ENCODE measurements at places on chromosomes 5 and 9.

DNA sequence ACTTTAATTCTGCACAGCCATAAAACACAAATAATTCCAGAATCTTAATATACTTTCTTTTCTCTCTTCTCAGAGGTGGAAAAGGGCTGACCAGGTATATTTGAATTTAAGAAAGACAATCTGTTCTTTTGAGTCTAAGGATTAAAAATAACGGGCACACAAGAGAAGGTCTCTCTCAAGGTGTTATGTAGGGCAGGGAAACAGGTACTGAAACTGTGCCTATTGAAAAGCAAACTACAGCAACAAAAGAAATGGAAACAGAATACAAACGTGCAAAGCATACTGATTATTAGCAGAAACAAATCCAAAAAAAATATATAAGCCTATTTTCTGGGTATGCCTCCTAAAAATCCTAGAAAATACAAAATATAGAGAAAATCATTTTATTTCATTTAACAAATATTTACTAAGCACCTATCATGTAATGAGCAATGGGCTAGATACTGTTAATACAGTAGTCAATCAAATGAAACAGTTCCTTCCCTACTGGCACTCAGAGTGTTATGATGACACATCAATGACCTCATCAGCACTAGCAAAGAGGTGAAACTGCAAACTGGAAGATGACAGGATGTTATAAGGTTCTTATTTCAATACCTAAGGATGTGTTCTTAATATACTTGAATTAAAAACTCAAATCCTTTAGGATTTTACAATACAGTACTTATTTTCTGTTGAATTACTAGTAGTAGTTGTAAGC, 87.7 kb downstream of the AUH start:
- peak; percentile 81 for DNase-seq

GRCh38 chr9:136587944-136588662, 42.3 kb upstream of the NOTCH1 start:
- no peak for DNase-seq

DNA sequence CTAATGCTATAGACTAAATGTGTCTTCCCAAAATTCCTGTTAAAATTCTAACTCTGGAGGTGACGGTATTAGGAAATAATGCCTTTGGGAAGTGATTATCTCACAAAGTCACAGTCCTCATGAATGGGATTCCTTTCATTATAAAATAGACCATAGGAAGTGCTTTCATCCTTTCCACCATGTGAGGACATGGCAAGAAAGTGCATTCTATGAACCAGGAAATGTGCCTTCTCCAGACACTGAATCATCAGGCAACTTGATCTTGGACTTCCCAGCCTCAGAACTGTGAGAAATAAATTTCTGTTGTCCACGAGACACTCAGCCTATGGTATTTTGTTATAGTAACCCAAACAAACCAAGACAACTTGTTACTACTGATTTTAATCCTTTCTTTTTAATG, 582.4 kb upstream of the C9orf72 start:
- DNase-seq = no peak

GRCh38 chr9:127011772-127012171, 97.2 kb downstream of the RALGPS1 start:
- DNase-seq = no peak

DNA sequence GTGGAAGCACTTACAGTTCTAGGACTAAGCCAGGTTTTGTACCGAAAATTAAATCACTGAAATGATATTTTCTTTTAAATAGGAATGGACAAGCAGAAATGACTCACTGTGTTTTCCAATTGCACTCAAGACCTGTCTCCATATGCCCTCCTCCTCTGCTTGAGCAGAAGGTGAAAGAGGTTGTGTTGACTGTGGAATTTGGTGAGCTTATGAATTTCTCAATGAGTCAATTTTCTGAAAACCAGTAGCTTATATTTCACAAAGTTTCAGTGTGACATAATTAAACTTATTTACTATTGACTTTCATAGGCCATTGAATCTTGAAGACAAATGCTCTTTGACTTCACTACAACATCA, 249.9 kb downstream of the NPR3 start:
- no peak for DNase-seq

- DNase-seq = peak; percentile 67
Measured at GRCh38 chr5:62460578-62460983, 48.0 kb downstream of the IPO11 start.

DNA sequence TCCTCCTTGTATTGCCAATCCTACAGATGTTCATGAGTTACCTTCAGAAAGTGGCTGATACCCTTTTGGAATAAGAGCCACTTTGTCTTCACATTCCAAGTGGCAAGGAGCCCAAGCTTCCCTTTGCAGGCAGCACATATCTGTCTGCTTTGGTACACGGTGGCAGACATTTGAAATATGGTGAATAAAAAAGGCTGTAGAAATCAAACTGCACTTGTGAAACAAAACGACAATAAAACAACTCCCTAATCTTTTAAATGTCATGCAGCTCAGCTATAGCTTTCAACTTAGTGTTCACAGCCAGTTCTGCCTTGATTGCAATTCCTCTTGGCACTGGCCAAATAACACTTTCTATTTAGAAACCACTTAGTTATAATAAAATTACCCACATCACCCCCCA, 35.0 kb upstream of the DMAC1 start:
- DNase-seq = no peak

GRCh38 chr5:92567831-92568450, 1013.1 kb downstream of the NR2F1-AS1 start:
- no peak for DNase-seq

DNA sequence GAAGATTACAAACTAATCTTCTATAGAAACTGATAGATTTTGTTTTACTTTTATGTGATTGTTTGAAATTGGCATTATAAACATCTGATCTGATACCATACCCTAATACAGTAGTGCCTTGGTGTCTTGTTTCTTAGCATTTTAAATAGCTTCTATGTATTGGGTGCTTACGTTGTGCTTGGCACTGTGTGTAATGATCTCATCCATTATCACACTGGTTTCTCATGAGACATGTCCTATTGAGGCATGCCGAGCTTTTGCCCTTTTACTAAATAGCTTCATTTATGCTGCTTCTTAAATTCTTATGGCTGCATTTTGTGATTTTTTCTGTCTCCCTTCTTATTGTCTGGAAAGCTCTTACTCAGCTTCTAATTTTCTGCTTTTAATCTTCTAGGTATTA, 48.2 kb upstream of the TLR4 start:
- no peak for DNase-seq

- peak; percentile 18 for DNase-seq
Measured at GRCh38 chr9:70945301-70945700, 176.1 kb downstream of the TRPM3 start.

DNA sequence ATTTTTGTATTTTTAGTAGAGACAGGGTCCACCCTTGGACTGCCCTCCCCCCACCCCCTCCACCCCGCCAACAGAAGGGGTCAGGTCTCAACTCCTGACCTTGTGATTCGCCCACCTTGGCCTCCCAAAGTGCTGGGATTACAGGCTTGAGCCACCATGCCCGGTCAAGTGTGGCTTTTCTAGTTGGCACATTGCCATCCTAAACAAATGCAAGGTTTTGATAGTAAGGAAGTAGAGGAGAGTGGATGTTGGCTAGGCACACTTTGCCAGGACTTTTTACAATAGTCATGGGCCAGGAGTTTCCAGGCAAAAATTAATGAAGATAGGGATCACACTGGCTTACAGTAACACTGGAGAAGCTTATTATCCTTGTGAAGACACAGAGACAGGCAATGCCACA, 62.4 kb downstream of the GALNT12 start:
- DNase-seq = no peak

- DNase-seq = no peak
Measured at GRCh38 chr5:165139721-165140120, 1634.3 kb downstream of the MAT2B start.

DNA sequence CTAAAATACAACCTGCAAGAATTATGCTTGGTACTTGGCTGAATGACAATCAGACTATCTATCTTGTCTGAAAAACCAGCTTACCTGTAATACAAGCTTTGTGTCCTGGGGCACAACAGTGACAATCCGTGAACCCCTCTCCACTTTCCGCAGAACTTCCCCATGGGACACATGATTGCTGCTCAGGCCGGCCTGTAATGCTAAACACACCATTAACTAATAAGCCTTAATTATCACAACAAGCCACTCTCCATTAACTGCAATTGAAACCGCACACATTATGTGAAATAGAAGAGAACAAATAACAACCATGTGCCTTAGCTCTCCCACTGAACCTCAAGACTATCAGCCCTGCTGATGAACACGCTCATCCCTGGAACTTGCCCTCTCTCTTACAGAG, 33.7 kb downstream of the ELP1 start:
- no peak for DNase-seq

DNA sequence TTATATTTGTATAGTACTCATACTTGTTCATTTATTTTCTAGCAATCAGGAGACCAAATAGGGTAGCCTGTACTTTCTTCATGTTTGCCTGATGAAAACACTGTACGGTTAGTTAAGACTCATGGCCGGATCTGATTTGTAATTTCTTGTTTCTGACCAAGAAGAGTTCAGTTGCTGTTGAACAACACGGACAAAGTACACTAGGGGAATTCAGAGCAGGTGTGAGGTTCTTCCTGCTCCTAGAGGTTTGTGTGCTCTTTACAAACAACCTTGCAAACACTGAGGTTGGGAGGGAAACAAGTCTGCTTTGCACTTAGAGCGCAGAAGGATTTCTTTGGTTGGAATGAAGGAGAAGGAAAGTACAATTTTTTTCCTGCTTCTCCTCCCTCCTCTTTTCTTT, 69.7 kb downstream of the TRIO start:
- no peak for DNase-seq

DNA sequence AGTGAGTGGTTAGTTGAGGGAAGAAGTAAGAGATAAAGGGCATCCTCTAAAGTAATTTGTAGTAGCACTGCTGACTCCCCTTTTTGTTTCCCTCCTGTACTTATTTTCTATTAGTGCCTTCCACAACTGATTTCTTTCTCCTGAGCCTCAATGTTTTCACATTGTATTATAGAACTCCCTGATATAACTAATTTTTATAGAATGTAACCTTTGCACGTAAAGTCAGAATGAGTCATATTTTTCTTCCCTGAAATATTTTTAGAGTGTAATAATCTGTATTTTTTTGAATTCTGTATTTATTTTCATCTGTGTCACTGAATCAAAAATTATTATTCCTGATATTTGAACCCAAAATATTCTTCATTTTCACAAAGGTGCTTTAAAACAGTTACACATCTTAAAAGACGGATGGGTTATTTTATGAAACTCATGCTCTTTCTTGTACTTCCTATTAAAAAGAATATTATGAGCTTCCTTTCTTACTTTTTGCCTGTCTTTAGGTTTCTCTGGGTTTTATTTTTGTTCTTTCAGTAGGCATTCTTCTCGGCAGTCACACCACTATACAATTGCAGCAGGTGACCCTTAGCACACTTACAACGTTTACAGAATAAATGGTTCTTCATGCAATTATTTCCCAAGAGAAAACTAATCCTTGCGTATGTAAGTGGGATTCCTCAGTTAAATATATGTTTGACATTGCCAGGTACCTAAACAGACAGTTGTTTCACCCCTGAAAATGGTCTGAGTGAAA, 30.5 kb upstream of the DMRTA1 start:
- peak; percentile 70 for DNase-seq

DNA sequence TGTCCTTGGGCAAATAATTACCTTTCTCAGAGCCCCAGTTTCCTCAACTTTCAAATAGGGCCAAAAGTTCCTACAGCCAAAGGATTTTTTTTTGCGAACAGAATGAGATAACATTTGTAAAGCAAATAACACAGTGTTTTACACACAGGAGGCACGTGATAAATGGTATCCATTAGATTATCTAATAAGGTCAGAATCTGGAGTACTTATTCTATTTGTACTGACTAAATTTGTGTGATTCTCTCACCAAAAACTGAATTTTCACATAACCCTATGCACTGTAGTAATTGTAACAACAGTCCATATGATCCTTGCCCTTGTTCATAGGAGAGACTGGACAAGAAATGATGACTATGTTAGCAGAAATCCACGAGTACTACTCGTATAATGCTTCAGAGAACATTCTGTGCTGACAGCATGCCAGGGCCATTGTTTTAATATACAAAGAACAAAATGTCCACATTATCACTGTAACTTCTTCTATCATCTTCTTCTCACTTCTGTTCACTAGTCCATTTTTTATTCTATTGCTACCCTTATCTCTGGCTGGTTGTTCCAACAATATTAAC, 13.9 kb upstream of the FEM1C start:
- peak; percentile 42 for DNase-seq

GRCh38 chr5:148090773-148091250, 27.0 kb downstream of the SPINK5 start:
- DNase-seq = no peak

DNA sequence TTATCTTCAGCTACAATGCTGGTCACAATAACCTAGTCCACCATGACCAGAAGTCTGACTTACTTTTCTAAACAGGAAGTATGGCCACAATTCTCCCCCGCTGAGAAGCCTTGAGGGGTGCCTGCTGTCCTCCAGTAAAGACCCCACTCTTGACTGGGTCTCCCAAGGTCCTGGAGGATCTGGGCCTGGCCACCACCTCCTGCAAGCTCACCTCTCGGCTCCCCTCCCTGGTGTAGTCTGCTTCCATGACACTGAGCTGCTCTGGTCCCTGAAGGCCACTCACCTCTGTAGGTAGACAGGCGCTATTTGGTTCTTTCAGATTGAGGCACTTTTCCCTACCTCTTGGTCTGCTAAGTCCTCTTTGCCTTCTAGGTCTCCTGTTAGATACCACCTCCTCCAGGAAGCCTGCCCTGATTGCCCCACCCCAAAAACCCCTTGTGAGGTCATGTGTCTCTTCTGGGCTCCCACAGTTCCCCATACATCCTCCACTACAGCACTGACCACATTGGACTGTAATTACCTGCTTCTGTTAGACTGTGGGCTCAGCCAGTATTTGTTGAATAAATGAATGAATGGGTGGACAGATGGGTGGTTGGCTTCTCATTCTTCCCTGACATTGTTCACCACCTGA, 62.6 kb upstream of the IER5L start:
- no peak for DNase-seq

DNA sequence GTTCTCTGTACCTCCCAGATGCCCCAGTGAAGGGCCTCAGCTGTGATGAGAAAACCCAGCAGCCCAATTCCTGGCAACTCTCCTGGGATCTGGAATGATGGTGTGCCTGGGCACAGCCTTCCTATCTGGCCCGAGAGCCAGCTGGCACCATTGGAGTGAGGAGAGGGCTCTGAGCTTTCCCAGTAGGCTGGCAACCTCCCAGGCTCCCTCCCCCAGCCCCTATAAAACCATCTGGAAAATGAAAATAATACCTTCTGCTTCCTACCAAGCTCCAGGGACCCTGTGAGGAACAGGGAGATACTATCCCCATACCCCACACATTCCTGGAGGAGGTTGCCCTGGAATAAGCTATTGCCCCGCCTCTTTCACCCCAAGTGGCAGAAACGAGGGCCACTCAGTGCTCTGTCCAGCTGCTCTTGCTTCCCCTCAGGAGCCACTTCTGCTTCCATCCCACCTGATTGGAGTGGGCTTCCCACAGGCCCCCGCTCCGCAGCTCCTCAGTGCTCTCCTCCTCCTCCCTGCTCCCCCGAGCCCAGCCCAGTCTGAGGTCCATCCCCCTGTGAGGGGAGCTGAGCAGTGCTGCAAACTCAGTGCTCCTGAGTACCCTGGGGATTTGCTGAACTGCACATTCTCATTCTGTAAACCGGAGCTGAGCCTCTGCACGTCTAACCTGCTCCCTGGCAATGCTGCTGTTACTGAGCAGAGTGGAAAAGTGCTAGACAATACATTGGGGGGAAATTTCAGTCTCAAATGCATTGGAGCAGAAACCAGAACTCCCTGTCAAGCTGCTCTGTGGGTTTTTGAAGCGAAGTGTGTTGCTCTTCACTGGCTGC, 74.7 kb downstream of the THBS4 start:
- no peak for DNase-seq

All from ELR (cell line).